Activated T-helper 1 cell treated with anti-CD3 and anti-CD28 coated beads, Interleukin-2, amount 50 U/mL, for 16 hours (primary cell): ENCODE measurements at places on chromosomes 3 and 15.

DNA sequence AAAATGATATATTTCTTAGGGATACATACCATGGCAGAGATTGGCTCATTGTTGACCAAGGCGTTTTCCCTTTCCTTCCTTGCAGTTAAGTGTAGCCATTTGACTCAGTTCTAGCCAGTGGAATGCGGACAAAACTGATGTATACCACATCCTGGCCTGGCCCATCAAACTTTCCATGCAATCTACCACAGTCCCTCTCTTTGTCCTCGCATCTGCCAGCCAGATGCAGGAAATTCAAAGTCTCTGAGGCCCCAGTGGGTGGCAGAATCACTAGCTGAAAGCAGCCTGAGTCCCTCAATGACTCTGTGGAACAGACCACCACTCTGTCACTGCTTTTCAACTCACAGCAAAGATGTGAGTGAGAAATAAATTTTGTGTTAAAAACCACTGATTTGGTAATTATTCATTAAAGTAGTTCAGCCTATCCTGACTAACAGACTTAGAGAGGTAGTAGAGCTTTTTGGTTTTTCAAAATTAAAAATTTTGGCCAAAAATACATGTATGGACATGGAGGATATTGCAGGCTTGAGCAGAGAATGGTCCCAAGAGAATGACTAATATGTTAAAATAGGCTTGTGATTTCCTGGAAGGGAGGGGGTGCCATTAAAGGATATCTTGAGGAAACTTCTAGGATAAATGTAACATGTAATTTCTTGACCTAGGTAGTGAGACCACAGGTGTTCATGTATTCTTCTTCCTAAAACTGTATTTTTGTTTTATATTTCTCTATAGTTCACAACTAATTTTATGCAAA, 10.9 kb downstream of the LRRFIP2 start:
- DNase-seq = no peak

GRCh38 chr3:98974442-98974841, 72.9 kb upstream of the DCBLD2 start:
- DNase-seq = no peak

DNA sequence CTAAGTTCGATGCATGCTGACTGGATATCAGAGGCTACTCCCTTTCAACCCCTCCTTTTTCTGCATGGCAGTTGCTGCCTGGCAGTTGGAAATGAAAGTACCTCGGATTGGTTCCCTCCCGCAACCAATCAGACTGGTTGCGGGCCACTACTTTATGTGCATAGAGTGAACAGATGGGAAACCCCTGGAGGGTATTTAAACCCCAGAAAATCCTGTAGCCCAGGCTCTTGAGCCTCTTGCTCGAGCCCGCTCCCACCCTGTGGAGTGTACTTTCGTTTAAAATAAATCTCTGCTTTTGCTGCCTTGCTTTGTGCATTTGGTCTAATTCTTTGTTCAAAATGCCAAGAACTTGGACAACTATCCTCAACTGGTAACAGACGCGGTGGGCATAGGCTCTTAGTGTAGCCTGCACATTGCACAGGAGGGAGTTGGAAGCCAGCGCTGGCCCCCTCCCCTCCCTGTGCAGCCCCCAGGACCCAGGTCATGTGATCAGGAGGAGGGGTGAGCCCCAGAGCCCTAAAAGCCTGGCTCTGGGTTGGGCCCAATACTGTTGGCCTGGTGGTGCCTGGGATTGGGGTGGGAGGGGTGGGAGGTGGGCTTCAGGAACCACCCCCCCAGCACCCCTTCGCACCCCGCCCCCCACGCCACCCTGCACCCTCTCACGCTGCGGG, 26.8 kb downstream of the RHCG start:
- no peak for DNase-seq

GRCh38 chr3:156533205-156533604, 21.7 kb downstream of the SSR3 start:
- DNase-seq = no peak

DNA sequence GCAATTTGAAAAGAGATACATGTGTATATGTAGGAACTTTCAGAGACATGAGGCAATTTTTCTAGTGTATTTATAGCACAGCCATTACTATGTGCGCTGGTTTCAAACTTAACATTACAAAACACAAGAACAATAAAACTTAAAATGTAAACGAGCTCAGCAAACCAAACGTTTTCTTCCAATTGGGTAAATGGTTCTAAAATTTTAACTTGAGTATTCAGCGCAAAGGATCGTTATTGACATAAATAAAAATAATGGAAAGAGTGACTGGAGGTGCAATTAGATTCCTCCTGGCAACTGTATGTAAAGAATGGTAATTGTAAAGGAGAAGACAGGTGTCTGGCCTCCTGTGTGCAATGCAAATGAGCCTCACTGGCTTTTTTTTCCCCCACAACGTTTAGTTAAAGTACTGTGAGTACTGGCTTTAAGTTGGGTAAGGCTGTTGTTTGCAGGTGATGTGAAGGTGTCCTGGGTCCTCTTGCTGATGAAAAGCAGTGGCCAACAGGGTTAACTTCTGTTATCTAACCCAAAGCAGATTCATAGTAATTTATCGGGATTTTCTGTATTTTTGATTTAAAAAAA, 14.1 kb upstream of the GADL1 start:
- no peak for DNase-seq

DNA sequence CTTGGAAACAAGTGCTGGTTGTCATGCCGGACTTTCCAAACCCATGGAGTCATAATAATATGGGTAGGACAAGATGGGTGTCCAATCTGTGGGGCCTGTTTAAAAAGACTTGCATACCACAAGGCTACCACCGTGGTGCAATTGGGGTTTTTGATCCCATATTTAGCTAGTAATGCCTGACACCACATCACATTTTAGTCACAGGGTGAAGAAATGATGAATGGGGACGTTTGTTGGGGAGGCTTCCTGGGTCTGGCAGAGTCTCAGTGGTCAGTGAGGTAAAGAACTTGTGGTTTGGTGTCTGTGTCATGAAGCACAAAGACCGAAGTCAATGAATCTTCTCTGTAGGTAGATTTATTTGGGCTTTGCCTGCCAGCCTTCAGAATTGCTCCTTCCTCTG, 31.0 kb downstream of the P3H2 start:
- DNase-seq = no peak

DNA sequence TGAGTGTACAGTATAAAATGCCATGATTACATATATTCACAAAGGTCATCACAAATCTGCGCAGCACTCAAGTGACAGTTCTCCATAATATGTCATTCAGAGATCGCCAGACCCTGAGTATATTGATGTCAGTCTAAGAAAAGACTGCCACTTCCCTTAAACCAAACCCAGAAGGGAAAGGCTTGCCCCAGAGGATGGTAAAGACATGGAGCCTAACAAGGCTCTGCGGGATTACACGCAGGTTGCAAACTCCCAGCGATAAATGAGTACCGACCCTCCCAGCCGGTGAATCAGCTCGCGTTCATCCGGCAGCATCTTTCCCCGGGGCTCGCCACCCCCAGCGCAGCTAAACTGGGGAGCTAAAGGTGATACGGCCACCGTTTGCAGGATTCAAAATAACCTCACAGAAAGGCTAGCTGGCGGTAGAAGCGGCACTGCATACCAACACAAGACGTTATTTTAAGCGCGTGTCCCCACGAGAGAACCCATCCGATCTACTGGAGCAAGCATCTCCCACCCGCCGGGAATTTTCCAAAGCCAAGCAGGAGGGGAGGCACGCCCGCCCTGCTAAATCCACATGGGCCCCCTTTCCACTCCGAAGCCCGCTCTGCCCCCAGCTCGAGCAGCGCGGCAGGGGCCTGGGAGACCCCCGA, 643 bp downstream of the MYO5A start:
- peak; percentile 14 for DNase-seq

DNA sequence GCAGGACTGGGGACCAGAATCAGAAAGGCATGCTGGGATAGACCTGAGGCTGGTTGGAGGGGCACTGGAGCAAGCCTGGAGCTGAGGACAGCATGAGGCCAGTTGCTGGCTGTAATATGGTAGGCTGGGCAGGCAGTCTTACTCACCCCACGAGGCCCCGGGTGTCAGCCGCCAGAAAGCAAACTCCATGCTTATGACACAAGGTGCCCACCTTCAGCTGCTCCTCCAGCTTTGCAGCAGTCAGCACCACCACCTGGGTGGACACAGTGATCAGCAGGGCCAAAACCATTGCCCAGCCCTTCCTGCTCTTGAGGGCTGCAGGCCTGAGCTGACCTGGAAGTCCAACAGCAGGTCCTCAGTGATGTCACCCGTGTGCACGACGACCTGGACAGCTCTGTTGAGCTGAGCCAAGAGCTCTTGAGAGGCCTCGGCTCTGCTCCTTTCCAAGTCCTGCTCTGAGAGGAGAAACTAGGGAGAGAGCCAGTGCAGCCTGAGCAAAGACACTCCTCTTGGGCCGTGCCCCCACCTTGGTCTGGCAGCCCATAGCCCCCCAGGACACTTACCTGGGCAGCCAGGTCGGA, 747 bp downstream of the UBA7 start:
- no peak for DNase-seq

DNA sequence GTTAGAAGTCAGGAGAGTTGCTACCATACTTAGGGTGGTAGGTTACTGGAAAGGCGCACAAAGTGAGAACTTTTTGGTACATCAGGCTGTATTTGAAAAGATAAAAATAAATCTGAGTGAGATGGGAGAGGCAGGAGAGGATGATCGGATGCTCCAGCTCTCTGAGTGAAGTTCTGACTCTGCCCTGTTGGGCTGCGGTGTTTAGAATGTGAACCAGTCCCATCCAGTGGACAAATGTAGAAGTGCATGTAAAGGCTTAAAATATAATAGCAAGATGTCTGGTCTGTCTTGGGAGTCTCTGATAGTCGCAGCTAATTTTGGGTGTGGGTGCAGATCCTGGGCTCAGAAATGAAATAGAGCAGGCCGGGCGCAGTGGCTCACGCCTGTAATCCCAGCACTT, 30.4 kb downstream of the ACKR2 start:
- no peak for DNase-seq
